ENCODE measurements at places on chromosomes 4 and X.

DNA sequence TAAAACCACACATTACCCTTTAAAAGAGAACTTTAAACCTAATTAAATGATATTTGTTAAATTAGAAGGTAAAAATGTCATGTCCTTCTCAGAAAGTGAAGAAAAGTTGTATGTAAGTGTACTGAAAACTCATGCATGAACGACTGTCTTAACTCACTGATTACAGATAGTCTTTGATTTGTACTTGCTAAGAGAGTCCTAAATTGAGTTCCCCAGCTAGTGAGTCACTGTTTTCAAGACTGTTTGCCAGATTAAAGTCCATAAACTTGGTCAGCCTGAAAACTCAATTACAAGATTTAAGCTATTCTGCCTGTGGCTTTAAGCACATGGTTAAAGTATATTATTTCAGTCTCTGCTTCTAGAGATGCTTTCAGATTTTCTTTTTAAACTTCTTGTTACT is 124.9 kb upstream of the ZCCHC13 start:
- DNase-seq: peak; percentile 20

GRCh38 chr4:2907226-2907625 is 56.0 kb downstream of the NOP14 start:
- no peak for DNase-seq

DNA sequence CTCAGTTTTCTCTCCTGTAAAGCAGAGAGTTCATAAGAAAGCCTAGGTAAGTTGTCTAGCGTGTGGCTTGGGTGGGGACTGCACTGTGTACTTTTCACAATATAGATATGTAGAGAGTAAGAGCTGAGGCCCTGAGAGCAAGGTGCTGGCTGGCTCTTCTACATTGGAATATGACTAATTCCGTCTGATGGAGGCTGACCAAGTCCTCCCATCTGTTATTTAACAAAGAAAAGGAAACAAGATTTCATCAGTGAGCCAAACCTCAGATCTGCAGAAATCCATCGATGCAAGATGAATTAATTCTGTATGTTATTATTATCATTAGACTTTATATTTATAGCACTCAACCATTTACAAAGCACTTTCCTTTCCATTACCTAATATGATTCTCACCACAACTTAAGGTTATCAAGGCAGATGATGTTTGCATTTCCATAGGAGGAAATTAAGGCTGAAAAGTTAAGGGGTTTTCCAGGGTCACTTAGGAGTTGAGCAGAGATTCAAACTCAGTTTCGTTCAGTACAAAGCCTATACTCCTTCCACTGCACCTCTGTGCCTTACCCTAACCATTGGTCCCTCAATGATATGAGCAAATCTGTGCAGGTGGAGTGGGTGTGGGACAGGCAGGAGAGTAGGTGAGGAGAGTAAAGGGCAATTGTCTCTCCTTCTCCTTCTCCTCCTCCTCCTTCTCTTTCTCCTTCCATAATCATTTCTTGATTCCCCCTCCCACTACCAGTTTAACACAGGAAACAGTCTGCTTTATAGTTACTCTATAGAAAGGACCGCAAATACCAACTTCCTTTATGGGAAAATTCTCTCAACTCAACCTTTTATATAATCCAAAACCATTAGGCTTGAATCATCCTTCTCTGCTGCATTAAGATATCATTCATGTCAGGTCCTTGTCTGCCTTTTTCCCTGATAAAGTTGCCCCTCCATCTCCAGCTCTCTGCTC is 27.6 kb upstream of the SRD5A3 start:
- DNase-seq: no peak

GRCh38 chr4:61407642-61408618 is 207.8 kb downstream of the ADGRL3 start:
- DNase-seq: no peak

DNA sequence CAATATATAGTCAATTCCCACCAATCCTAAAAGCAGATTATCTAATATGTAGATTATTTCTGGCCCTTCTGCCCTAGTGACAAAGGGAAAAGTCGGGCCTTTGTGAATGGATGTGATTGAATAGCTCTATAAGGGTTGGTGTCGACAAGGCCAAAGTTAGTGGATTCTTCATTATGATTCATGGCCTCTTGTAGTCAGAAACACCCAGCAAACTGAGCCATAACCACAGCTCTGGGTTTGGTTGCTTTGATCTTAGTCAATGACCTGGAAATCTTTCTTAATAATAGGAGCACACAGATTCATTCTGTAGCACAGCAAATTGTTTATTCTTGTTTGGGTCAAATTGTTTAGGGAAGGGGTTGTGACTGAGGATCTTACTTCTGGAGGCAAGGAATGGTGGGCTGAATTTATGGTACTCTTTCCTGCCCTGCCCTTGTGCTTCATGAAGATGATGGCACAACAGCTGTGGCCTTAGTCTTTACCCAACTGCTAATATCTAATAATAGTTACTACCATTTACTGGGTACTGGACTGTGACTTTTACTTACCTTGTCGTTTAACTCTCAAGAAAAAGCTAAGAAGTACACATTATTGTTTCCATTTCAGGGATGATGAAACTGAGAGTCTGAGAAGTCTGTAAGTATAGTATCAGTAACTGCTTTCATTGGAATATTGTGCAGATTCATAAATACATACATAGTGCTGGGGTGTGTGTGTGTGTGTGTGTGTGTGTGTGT is 74.0 kb downstream of the AFF2 start:
- DNase-seq: peak; percentile 19

GRCh38 chr4:113502476-113502875 is 259.1 kb downstream of the CAMK2D start:
- DNase-seq: peak; percentile 32

DNA sequence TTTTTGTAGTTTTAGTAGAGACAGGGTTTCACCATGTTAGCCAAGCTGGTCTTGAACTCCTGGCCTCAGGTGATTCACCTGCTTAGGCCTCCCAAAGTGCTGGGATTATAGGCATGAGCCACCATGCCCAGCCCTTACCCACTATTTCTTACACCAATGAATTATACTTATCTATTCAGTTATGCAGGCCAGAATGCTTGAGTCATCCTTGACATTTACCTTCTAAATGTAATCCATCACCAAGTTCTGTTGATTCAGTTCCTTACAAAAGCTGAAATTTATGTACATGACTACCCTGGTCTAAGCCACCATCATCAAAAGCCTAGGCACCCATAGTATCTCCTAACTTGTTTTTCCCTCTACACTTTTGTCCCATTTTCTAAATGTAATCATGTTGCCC is 585.7 kb downstream of the IL15 start:
- no peak for DNase-seq

DNA sequence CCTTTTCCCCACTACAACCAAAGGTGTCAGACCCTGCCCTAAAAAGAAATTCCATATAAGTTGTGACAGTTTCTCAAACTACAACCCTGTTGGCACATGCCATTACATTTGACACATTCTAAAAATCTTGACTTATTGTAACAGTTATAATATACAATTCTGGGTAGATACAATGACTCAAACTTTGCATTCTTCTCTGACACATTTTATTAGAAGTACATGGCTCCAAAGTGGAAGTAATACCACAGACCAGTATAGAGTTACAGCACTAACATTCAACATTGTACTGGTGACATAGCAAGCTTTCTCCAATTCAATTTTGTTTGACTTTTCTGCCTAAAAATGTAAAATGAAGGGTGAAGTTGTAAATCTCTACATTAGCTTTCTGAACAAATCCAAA is 196.6 kb upstream of the ETNPPL start:
- DNase-seq: peak; percentile 77

- no peak for DNase-seq
Observed at GRCh38 chr4:169030562-169030982, 20.5 kb upstream of the CBR4 start.

GRCh38 chr4:86921608-86922252 is 13.1 kb upstream of the AFF1 start:
- no peak for DNase-seq

DNA sequence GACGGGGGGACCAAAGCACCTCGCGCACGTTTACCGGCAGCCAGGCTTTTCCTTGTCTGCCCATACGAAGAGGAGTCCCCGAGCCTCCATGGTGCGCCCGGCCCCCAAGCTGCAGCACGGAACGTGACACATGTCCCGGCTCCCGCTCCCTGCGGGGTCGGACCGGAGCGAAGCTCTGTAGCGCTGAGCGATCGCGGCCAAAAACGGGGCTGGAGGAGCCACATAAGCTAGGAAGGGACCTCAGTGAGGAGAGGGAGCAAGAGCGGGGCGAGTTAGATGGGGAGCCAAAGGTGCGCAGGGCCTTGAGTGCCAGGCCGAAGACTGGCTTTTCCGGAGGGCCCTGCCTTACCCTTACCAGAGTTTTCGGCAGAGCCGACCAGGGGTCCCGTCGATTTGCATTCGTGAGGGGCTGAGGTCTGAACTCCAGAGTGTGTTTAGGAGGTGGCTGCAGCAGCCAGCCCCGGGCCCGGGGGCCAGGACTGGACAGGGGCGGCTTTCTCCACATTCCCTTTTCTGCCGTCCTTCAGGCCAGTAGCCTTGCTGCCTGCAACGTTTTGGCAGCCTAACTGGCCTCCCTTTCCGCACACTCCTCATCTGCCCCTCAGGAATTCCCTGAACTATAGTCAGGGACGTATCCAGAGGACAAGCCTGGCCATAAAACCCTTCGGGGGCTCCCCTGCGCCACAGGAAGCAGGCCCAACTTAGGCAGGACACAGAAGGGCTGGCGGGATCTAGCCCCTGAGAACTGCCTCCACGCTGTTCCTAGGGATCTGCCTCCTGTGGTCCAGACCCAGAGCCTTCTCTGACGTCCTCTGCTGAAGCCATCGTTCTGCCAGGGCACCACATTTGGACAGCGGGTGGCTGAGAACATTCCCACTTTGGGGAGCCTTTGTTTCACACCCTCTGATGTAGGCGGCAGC is 689 bp downstream of the SSR4 start:
- no peak for DNase-seq

DNA sequence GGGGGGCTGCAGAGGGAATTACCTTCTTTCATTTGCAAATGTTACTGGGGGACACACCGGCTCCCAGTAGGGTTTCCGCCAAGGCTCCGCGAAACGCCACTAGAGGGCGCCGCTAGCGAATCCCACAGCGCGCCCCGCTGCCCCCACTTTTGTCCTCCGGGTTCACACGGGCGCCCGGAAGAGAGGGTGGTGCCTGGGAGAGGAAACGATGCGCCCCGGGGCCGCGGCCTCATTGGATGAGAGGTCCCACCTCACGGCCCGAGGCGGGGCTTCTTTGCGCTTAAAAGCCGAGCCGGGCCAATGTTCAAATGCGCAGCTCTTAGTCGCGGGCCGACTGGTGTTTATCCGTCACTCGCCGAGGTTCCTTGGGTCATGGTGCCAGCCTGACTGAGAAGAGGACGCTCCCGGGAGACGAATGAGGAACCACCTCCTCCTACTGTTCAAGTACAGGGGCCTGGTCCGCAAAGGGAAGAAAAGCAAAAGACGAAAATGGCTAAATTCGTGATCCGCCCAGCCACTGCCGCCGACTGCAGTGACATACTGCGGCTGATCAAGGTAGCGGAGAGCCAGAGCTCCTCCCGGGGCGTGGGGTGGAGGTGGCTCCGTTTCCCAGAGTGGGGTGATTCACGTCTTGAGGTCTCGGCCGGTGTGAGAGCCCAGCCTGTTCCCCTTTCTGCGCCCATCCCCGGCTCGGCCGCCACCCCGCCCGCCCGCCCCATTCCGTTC is at the start of gene SAT1:
TSS of gene SAT1 (plus strand) at position 311 of the 726 bp plus-strand sequence. CDS start at position 490, 179 bp downstream.
- DNase-seq: peak; percentile 96
